ENCODE measurements at places on chromosomes 2 and 18.

- no peak for DNase-seq
Measured at GRCh38 chr2:119697290-119698020, 18.5 kb downstream of the TMEM177 start.

DNA sequence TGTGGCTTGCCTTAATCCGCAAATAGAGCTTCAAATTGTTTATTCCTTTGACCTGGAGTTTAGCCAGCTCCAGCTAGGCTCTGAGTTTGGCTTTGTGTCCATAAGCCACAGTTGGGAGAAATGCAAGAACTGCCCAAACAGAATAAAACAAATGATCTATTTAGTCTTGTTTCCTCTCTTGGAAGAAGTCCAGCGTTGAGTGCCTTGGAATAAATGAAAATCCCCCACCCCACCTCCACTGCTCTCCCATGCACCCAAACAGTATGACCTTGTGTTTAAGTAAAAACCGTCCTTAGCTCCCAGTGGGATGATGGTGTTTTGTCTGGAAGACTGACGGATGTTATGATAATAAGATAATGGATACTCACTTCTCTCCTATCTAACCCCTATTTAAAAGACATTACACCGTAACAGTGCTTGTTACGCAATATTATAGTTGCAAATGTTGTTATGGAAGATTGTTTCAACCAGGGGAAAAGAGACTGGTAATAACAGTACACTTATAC, 3.2 kb upstream of the SERPINE2 start:
- no peak for DNase-seq

- DNase-seq: no peak
Measured at GRCh38 chr2:8640498-8640897, 41.4 kb upstream of the ID2 start.

GRCh38 chr2:212033888-212034287, 504.7 kb downstream of the ERBB4 start:
- DNase-seq: no peak

- no peak for DNase-seq
Measured at GRCh38 chr18:7482342-7482741, 84.8 kb upstream of the PTPRM start.

DNA sequence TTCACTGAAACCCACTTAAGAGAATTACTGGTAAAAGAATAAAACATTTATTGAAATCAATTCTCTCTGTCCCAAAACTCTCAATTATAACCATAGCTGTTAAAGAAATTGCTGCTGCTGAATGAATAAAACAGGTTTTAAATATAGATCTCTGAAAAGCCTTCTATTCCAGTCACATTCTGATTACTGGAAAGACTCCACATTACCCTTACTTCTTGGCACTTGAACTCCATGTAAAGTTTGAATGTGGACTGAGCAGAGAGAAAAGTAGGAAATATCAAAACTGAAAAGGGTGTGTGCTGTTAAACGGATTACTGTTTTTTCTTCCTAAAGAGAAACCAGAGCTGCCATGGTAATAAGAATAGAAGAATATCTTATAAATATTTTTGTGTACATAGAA, 655.3 kb upstream of the SETBP1 start:
- no peak for DNase-seq

GRCh38 chr2:20390524-20391123, 40.0 kb upstream of the PUM2 start:
- DNase-seq: no peak

GRCh38 chr2:223954401-223954800, 2.9 kb upstream of the MRPL44 start:
- no peak for DNase-seq
